T-helper 1 cell (primary cell): ENCODE measurements at places on chromosomes 5 and 9.

DNA sequence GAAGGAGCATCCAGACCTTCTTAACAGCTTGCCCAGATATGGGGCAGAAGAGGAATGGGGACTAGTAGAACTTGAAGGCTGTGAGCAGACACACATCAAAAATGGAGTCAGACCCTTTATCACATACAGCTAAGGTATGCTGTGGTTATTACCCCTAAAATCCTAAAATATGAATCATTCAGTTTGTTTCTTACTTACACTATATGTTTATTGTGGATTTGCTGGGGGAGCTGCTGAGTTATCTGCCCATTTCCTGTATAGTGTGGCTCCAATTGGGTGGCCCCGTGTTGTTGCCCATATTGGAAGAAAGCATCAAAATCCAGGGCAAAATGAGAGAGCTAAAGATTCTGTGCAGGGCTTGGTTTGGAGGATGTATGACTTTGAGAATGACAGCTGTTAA, 56.9 kb downstream of the AP3S1 start:
- no peak for DNase-seq

GRCh38 chr9:134591573-134591981, 50.0 kb upstream of the COL5A1 start:
- DNase-seq, result no peak

DNA sequence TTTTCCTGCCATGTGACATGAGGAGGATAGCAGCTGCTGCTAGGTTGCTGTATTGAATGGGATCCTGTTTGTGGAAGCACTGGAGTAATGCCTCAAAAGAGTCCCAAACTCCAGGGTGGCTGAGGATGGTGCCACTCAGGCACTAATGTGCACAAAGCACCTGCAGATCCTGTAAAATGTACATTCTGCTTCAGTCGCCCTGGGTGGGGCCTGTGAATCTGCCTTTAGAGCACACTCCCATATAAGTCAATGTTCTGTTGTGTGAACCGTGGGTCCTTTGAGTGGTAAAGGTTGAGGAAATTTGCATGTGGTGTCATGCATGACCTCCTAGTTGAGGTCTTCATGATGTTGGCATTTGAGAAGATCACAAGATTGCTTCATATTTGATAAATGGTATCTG, 31.6 kb upstream of the ANKRD18A start:
- DNase-seq, result no peak

DNA sequence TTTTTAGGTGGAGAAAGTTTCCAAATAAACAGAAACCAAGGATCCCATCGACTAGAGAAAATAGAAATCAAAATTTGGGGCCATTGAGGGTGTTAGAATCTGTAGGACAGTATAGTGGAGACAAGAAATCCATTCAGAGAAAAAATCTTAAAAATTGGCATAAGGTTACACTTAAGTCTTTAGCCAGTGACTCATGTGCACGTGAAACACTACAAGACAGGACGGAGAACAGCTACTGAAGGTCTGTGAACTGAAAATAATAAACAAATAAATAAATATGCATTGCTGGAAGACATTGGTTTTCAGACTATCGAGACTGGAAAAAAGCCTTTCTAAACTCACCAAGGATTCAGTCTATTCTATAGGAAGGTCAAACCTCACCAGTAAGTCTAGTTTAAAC, 1955.5 kb downstream of the MAT2B start:
- no peak for DNase-seq

DNA sequence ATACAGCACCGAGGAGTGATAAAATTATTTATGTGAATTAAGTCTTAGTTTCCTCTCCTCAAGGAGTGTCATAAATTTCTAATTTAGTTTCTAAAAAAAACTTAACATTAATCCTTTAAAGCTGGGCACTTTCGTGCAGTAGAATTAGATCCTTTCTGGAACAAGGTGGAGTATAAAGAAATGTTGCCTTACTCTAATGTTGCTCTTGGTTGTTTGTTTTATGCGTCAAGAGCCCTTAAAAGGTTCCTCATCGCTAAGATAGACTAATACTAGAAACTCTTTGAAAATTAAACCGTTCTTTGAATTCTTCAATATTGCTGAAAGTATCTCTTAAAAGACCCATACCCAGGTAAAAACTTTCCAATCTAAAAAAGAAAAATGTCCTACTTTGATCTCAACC, 83.6 kb upstream of the PLPP1 start:
- DNase-seq, result no peak

DNA sequence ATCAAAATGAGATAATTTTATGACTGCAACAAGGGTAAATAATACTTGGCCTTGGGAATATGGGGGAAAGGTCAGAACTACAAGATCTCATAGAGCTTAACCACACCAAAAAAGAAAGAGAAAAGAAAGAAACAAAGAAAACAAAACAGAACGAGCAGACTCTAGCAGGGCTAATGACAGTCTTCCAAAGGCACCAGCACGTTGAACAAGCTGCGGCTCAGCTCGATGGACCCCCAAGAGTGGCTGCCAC, 689 bp downstream of the AK3 start:
- no peak for DNase-seq
